ENCODE measurements at places on chromosomes 5 and 9.

GRCh38 chr9:18979367-18979766 lies 53.6 kb downstream of the SAXO1 start:
- no peak for DNase-seq

- DNase-seq = peak; percentile 74
These were observed 544 bp upstream of the ERCC6L2 start for GRCh38 chr9:95874989-95875304.

DNA sequence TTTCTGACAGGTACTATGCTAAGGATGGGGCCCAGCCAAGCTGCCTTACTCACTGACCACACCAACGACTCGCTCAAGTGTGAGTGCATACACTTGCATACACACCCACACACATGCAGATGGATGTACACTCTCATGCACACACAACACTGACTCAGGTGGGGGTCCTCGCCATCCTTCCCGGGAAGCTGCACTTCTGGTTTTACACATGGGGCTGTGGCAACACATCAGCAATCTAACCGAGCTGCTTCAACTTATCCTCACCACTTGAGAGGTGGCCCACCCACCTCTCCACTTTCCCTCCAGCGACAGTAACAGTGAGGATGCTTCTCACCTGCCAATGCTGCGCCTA lies 67.2 kb upstream of the SLC25A51 start:
- no peak for DNase-seq

DNA sequence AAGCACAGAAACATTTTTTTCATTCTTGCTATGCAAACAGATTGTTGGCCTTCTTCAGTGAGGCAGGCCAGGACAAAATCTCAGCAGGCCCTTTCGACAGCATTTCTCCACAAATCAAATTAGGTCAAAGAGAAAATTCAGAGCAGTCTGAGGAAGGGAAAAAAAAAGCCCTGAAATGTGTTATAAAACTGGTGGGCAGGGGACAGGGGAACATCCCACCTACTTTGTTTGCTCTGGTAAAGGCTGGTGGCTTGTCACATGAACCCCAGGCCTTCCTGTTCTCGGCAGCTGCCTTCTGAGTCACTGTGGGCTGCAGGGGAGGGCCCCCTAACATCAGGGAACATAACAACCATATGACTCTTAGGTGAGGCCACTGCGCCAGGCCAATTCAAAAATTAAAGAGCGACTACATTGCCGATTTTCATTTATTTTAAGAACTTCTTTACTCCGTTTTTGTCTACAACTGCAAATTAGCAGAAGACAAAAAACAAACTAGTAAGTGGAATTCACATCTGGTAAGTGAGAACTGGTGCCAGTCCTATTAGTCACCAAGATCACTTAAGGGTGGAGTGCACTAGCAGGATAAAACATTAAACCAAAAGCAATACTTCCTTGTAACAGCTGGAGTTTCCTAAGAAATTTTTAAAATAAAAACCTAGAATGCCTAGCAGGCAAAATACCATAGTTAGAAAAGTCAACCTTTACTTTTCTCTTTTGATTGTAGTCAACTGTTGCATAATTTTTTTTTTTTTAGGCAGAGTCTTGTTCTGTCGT lies 46.2 kb upstream of the DENND4C start:
- peak; percentile 80 for DNase-seq

DNA sequence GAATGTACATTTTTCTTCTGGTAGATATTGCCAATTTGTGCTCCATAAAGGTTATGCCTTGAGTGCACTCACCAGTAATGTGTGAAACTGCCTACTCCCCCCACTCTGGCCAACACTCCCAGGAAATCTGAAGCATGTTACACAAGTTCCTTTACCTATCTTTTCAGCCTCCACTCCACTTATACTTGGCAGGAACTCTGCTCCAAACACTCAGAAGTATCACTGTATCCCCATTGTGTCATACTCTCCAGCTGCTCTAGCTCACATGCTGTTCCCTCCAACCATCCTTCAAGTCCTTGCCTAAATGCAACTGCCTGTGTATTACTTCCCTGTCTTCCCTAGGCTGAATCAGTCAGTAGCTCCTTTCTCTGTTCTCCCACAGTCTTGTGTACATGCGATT lies 28.3 kb downstream of the POU4F3 start:
- no peak for DNase-seq

- no peak for DNase-seq
These were observed 4.6 kb downstream of the PTCH1 start for GRCh38 chr9:95511952-95512708.

DNA sequence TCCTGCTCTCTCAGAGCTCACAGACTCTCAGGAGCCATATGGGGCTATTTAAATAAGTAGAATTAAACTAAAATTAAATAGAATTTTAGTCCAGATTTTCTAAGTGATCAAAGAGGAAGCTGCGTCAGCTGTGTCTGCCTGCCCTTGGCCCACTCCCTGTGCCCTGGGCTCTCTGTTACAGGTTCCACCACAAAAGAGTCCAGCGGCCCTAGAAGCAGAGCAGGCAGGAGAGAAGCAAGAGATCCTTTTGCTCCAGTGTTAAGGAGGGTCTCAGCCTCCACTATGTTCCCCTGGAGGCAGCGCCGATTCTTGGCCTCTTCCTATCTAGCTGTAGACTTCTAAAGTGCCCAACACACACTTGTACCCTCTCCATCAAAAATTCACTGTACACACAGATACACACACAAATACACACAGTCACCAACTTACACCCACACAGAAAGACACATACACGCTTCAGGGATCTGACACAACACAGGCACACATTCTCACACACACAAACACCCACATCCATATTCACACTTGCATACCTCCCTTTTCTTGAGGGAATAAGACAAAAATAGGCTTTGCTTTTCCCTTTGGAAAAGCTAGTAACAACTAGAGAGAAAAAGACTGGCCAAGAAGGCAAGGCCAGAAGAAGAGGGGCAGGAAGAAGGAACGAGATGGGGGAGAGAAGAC lies 5.5 kb upstream of the TNIP1 start:
- no peak for DNase-seq

DNA sequence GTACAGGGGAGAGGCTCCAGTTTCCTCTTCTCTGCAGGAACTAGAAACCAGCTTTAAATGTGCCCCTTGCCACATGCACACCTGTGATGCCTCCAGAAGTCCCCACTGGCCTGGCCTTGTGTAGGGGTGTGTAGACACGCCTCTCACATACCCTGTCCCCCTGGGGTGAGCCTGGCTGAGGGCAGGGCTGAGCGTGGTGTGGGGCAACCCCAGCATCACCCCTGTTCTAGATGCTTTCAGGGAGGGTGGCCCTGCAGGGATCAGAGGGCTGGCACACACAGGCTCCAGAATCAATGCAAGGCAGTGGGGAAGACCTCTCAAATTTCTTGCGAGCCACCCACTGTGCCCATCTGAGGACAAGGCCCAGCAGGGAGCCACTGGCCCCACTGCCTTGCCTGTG lies 54.7 kb downstream of the NXNL2 start:
- no peak for DNase-seq

- no peak for DNase-seq
These were observed 207.0 kb downstream of the MEF2C start for GRCh38 chr5:88675708-88676636.

Data from stimulated activated CD4-positive, alpha-beta T cell treated with anti-CD3 and anti-CD28 coated beads, Interleukin-2, amount 100 ng/mL, for 24 hours (primary cell).